ENCODE measurements at places on chromosomes 4 and X.
A peak's percentile ranks its signal among the peaks of the same experiment; 100 is the strongest.

GRCh38 chr4:164621886-164622521, 131.9 kb upstream of the SMIM31 start:
- no peak for DNase-seq

- no peak for DNase-seq
These were observed 509.1 kb downstream of the IQCM start for GRCh38 chr4:149306537-149306936.

- no peak for DNase-seq
These were observed 45.5 kb downstream of the CCNG2 start for GRCh38 chr4:77202491-77202890.

DNA sequence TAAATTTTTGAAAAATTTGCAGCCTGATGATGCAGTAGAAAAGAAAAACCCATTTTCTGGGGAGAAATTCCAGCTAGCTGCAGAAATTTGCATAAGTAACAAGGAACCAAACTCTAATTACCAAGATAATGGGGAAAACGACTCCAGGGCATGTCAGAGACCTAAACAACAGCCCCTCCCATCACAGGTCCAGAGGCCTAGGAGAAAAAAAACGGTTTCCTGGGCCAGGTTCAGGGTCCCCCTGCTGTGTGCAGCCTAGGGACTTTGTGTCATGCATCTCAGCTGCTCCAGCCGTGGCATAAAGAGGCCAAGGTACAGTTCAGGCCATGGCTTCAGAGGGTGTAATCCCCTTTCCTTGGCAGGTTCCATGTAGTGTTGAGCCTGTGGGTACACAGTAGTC, 733.7 kb upstream of the CT83 start:
- DNase-seq: no peak

GRCh38 chrX:255923-256331, 25.3 kb upstream of the PLCXD1 start:
- DNase-seq: no peak

GRCh38 chr4:138935-139334, 14.6 kb downstream of the ZNF718 start:
- DNase-seq: no peak

- DNase-seq: peak; percentile 10
These were observed 14.3 kb upstream of the PNPLA4 start for GRCh38 chrX:7941390-7942042.

GRCh38 chrX:50536955-50537354, 66.3 kb upstream of the DGKK start:
- DNase-seq: peak; percentile 2

- no peak for DNase-seq
These were observed 179.0 kb downstream of the PDGFC start for GRCh38 chr4:156792462-156793085.

DNA sequence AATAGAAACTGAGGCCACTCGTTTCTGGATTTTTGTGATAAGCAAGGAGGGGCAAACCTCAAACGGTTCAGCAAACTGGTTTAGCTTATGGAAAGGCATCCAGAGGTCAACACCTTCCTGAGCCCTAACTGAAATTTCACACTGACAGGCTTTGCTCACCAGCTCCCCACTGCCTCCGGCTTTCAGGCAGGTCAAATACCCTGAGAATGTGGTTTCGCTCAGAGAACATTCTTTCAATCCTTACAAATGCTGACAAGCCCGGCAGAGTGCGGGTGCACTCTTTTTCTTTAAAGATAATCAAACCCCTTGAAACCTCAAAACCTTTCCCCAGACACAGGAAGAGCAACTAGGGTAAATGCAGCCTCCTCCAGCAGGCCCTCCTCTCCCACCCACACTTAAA, 41.5 kb downstream of the CD40LG start:
- peak; percentile 80 for DNase-seq

DNA sequence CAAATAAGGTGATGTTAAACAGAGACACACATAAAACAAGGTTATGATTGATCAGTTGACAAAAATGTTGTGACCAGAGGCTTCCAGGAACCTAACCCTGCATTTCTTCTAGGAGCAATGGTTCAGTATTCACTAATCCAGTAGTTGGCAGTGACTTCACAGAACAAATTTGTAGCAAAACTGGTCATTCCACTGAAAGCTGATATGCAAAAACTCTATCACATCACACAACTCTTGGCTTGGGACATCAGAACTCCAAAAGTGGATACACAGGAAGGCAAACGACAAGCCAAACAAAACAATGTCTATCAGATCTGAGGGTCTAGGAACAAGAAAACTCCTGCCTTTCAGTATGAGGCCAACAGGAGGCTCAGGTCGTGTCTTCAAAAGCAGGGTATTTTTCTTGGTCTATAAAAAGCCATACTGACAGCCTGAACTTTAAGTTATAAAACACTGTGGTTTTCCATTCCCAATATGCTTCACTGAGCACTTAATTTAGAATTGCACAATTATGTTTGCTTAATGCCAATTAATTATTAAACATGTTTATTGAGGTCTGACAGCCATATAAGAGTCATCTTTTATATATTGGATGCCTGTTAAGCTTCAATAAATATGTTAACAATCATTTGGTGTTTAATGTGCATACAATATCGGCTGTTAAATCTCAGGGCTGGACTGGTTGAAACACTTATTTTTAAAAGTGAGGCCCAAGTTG, 45.6 kb downstream of the SOD3 start:
- no peak for DNase-seq

DNA sequence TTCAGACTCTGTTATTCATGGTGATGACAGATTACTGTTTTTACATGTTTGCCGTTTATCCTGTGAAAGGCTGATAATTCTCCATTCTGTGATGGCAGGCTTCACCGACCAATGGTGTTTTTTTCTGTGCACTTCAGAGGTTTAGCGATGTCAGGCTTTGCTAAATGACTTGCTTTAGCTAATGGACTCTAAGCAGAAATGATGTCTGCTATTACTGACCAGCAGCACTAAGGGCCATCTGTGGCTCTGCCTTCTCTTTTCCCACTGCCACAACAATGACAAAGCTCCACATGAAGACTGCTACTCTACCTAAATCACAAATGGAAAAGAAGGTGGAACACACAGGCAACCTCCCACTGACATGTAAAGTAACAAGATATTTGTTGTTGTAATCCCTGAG, 68.4 kb upstream of the ALB start:
- no peak for DNase-seq

DNA sequence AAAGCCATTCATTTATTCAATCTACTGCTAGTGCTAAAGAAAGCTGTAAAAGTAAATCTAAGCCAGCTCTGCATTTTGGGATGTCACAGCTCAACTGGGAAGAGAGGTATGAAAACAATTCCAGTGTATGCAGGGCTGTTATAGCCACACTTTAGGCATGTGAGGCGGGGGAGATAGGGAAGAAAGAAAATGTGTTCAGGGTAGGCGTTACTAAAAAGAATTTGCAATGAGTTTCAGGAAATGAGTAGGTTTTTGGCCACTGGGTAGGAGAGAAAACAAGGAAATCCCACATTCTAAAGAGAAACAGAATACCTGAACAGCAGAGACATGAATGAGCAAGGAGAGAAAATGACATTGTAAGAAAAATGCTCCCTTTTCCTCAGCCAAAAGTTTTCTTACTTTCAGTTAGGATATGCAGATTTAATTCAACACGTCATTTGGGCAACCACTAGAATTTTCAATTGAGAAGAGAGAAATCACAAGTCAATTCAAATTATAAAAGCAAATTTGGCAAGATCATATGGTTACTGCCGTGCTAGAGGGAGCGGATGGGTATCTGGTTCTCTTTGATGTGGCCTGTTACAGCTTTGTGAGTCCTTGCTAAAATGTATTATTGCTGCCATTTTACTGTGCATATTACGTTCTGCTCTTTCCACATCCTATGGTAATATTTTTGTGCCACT, 226.3 kb downstream of the KCNIP4 start:
- DNase-seq: no peak

DNA sequence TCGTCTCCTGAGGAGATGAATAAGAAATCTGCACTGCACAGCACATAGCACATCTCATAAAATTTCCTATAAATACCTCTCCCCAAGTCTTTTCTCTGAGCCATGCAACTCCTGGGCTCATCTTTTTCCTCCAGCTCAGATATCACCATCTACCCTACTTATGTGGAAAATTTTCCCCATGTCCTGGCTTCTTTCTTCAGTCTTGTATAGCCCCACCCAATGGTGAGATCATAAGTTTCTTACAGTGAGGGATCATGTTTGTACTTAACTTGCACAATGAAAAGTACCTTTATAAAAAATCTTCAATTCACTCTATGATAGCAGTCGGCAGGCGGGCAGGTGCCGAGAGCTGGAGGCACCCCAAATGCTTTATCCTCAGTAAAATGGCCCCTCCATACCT, 198.6 kb upstream of the S100G start:
- DNase-seq: no peak

- DNase-seq: no peak
These were observed 694.3 kb downstream of the GRXCR1 start for GRCh38 chr4:43586813-43587212.

DNA sequence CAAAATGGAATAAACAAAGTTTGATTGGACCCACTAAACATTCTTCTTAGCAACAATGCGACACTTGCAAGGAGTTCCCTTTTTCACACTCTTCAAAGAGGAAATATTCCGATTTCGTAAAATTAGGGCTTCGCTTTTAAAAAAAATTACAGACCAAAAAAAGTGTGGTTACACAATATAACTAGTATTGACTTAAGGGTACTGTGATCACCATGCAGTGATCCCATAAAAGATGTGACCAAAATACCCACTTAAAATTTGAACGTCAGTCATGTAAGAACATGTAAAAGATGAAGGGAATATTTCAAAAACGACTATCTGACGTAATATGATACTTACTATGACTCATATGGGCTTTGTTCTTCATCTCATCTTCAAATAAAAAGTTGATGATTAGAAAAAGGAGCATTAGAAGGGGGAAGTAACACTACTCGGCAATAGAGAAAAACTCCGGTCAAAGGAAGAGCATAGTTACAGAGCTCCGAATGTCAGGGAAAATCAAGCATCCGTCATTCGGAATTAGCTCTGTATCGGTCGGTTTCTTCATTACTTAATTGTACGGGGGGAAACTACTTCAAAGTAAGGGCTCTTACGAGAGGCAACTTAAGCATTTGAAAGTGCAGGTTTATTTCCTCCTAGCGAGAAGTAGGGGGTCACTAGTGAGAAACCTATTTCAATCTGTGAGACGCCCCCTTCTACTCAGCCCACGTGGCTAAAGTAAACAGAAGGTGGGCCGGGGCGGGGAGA, 1.3 kb upstream of the TET2 start:
- peak; percentile 77 for DNase-seq

GRCh38 chrX:16711893-16712547, 449 bp downstream of the CTPS2 start:
- DNase-seq: peak; percentile 35

DNA sequence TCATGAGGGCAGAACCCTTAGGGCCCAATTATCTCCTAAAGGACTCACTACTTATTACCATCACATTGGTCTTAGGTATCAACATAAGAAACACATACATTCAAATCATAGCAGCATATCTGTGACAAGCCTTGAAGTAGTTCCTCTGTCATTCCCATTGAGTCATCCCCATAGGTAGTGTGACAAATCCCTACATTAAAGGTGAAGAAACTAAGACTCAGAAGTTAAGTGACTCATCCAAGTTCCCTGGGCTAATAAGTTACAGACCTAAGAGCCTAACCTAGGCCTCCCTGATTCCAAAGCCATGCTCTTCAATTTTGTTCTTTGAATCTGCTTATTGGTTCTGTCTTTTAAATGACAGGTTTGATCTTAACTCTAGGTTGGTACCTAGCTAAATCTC, 58.2 kb downstream of the CD38 start:
- DNase-seq: no peak
